WERI-Rb-1 (cell line): ENCODE measurements at places on chromosomes 2 and 18.

DNA sequence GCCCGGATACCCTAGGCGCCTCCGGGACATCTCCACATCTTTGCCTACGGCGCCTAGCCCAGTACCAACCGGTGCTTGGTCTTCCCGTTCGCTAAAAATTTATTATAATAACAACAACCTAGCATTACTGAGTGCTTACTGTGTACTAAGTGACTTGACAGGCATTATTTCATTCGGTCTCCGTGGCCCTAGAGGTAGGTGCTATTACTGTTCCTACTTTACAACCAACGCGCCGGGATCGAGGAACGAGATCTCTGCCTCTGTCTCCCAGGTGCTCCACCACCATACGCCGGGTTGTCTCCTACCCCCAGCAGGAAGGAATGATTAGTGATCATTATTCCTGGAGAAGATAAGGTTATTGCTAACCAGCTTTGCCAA is 657 bp upstream of the BIN1 start:
- no peak for DNase-seq

DNA sequence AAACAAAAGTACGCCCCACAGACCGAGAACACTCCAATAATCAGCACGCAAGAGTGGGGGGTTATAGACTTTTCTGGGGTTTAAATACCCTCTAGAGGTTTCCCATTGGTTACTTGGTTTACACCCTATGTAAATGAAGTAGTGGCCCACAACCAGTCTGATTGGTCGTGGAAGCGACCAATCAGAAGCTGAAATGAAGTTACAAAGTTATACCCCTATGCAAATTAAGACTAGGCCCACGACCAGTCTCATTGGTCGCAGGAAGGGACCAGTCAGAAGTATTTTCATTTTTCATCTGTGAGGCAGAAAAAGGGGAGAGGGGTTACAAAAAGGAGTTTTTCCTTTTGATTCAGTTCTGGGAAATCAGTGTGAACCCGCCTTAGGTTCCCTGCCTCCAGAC is 55.3 kb upstream of the YWHAQ start:
- DNase-seq: no peak

DNA sequence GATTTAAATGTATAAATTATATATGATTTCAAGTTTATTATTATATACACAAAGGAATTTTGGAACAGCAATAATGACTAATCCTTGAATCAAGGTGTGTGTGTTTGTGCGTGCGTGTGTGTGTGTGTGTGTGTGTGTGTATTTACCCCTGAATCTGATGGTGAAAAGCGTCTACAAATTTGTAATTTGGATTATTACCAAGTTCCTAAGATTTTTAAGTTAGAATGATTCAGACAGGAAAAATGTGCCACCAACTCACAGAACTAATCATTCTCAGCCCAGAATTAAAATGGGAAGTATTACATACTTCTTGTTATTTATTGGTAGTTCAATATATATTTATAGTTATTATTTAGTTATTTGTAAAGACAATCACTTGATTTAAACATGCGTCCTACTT is 12.3 kb downstream of the CALCRL start:
- DNase-seq: no peak

GRCh38 chr2:236548179-236548921 is 21.3 kb upstream of the ACKR3 start:
- no peak for DNase-seq

GRCh38 chr18:8036551-8036950 is 469.4 kb downstream of the PTPRM start:
- no peak for DNase-seq

GRCh38 chr2:224956706-224957105 is 85.6 kb downstream of the DOCK10 start:
- DNase-seq: no peak

DNA sequence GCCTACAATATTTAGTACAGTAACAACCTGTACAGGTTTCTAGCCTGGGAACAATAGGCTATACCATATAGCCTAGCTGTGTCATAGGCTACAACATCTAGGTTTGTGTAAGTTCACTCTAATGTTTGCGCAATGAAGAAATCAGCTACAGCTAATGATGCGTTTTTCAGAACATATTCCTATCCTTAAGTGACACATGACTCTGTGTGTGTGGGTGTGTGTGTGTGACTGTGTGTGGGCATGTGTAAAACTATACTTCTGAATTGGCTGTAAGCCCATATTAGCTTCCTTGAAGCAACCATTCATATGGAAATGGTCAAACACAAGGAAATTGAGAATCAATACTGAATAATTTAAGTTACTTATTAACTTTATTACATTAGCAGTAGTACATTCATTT is 120.8 kb upstream of the SULT1C3 start:
- DNase-seq: no peak

DNA sequence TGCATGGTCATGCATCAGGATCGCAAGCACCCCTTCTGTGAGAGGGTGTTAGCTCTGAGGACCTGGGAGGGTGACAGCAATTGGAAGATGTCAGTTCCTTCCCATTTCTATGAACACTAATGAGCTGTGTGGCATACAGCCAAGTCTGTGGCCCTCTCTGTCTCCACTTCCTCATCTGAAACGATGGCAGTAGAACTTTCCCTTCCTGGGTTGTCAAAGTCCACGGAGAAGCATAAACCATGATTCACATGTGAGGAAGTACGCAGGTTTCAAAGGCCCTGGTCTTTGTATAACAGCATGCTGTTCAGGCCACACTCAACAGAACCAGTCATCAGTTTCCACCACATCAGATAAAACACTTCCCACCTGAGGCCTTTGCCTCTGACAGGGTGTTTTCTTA is 167.4 kb upstream of the RAB6C start:
- no peak for DNase-seq

- DNase-seq: peak; percentile 22
These were observed 588 bp downstream of the OTX1 start for GRCh38 chr2:63051042-63051794.

DNA sequence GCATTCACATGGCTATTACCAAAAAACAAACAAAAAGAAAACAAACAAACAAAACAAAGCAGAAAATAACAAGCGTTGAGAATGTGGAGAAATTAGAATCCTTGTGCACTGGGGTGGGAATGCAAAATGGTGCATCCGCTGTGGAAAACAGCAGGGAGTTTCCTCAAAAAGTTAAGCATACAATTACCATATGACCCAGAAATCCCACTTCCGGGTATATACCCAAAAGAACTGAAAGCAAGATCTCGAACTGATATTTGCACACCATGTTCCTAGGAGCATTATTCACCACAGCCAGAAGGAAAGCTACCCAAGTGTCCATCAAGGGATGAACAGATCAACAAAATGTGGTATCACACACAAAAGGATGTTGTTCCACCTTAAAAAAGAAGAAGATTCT is 17.9 kb upstream of the TEX51 start:
- DNase-seq: no peak

DNA sequence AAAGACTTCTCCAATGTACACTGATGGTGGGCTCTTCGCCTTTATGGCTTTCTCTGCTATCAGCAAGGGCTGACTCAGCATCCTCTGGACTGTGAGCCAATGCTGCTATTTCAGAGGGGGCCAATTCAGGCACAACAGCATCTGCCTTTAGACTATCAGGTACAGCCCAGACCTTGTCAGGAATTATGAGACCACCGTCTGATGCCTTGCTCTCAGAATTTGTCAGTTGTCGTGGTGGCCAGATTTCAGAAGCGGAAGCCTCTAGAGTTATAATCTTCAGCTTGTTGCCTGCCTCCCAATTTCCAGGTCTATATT is 92.7 kb downstream of the ALPK2 start:
- DNase-seq: no peak

- no peak for DNase-seq
These were observed 58.6 kb downstream of the NCK2 start for GRCh38 chr2:105803337-105803736.

DNA sequence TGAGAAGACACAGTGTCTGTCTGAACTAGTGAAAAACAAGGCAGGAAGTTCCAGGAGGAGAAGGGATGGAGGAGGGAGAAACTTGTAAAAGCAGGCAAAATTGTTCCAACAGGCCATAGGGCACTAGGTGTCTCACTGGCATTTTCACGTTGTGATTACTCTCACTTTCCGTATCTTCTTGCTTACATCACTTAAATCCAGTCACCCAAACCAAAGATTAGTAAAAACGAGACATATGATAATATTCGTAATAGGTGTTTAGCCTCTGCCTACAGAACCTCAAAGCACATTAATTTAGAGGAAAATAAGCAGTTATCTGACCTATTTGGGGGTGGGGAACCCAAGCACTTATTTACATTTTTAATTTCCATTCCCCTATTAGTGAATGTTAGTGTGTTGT is 78.3 kb downstream of the POU3F3 start:
- no peak for DNase-seq

GRCh38 chr18:32980896-32981295 is 208.1 kb upstream of the KLHL14 start:
- no peak for DNase-seq

DNA sequence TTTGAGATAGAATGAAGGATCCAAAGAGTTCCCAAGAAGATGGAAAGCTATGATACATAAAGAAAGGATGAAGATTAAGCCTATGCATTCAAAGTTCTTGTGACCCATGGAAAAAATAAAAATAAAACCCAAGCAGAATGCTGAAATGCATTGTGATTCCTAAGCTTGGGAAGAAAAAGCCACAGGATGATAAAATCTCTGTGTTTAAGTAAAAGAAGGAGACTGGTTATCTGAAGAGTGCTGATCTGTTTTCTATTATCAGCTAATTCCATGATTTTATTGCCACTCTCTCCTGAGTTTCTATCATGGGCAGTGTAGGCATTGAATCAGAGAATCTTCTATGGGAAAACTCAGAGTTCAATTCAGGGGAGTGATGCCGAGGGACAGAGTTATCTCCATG is 103.1 kb upstream of the LTBP1 start:
- no peak for DNase-seq

DNA sequence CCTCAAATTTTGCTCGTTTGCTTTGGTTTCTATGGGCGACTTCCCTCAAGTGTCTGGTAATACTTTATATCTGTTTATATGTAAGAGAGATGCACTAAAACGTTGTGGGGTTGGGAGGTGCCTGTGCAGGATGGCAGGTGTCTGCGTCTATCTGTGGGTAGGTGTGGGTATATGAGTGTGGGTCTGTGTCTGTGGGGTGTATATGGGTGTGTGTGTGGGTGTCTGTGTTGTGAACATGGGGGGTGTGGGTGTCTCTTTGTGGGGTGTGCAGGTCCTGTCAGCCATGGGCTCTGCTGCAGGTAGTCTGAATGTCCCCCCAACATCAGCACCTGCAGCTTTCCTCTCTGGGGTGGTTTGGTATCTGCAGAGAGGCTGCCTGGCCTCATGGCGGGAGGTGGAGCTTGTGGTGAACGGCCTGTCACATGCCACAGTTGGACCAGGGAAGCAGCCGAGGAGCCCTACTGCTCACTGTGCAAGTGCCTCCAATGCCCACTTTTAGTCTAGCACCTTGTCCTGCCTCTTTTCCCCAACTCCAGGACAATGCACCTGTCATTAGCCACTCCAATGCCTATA is 90.3 kb downstream of the LPIN1 start:
- no peak for DNase-seq

- no peak for DNase-seq
These were observed 78.5 kb upstream of the HK2 start for GRCh38 chr2:74755386-74755785.

DNA sequence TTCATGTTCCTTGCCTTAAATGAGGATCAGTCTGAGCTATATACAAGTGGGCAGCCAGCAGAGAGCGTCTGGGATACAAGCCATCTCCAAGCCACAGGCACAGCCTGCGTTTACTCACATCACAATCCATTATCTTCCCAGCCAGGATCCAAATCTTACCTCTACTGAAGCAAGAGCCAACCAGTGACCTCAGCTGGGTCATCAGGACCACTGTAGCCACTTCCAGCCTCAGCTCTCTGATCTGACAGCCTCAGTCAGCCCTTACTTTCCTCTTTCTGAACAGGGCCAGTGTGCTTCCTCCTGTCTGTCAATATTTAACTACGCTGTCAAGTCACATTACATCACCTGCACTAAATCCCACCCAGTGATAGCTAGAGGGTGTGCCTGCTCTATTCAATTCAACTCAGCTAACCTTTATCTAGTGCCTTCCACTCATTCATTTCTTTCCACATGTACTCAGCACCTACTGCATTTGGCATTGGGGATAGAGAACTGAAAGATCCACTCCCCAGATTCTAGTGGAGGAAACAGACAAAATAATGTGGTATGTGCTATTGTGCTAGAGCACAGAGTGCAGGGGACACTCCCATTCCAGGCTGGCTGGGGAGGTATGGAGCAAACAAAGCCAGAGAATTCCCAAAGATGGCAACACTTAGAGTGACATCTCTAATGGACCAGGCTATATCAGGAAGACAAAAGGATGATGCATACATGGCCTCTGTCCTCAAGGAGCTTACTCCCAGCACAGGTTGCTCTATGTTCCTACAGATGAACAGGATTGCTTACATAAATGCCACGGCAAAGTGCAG is 146.5 kb downstream of the NCKAP5 start:
- DNase-seq: peak; percentile 29
